Suppressor macrophage treated with lipopolysaccharide for 1 hour (primary cell): ENCODE measurements at places on chromosomes 2 and 18.

GRCh38 chr2:21617885-21618434 lies 494.2 kb downstream of the TDRD15 start:
- no peak for DNase-seq

DNA sequence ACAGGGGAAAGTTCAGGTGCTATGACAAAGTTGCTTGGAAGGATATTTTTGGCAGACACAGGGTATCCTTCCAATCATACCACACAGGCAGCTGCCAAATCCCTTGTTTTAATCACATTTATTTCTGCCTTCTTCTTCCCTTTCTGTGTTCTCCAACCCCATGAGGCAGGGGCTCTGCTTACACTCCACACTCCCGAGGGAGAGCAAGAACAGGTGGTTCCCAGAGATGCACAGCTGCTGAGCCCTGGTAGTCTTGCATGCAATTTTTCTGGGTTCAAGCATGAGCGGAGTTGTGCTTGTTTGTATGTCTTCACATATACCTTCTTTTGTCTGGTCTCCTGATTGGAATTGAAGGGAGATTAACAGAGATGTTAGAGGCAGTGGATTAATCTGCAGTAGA lies 251.7 kb upstream of the ST6GAL2 start:
- no peak for DNase-seq

- DNase-seq: no peak
Measured at GRCh38 chr2:69077252-69077950, 64.4 kb downstream of the ANTXR1 start.

- no peak for DNase-seq
Measured at GRCh38 chr18:25077038-25077943, 274.7 kb downstream of the ZNF521 start.

DNA sequence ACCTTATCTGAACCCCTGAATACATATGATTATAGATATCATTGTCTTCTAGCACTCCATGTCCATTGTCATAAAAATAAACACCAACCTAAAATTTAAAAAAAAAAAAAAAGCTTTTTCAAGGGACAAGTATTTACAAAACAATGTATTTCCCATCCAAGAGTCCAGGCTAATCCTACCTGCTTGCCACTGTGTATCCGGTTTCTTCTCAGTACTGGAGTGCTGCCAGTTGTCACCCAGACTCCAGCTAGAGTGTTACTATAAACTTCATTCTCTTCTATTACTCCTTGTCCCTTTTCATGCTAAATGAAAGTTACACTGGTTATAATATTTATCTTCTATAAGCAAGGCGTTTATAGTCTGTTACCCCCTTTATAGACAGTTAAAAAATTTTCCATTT lies 35.8 kb downstream of the MSH6 start:
- no peak for DNase-seq

DNA sequence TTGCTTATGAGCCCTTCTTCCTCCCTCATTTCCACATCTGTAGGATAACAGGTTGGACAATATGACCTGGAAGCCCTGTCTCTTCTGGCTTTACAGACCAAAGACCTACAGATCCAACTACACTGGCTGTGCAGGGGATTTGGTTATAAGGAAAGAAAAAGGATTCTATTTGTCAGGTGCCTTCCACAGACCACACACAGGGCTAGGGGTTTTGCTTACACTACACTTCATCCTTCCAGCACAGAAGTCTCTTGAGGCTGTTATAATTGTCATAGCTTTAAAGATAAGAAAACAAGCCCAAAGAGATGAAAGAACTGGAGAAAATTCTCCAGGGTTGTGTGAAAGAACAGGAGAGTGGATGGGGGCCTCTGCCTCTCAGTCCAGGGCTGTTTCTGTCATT lies 302.6 kb downstream of the MYCN start:
- no peak for DNase-seq

GRCh38 chr18:54210463-54210862 lies 14.0 kb downstream of the MBD2 start:
- no peak for DNase-seq

- peak; percentile 26 for DNase-seq
Measured at GRCh38 chr2:198054299-198054698, 249.9 kb downstream of the PLCL1 start.

GRCh38 chr2:205685314-205686055 lies 3.2 kb downstream of the NRP2 start:
- peak; percentile 76 for DNase-seq

- peak; percentile 26 for DNase-seq
Measured at GRCh38 chr2:238286987-238287736, 1.2 kb downstream of the PER2 start.

DNA sequence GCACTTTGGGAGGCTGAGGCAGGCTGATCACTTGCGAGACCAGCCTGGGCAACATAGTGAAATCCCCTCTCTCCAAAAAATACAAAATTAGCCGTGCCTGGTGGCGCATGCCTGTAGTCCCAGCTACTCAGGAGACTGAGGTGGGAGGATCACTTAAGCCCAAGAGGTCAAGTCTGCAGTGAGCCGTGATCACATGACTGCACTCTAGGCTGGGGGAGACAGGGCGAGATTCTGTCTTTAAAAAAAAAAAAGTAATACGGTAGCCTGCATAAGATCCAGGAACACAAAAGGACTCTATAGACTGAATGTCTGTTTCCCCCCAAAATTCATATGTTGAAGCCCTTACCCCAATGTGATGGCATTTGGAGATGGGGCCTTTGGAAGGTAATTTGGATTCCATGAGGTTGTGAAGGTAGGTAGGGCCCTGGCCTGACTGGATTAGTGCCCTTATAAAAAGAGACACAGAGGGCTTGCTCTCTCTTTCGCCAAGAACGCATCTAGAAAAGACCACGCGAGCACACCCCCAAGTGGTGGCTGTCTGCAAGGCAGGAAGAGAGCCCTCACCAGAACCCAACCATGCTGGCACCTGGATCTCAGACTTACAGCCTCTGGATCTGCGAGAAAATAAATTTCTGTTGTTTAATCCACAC lies 17.0 kb downstream of the MBOAT2 start:
- peak; percentile 32 for DNase-seq
